ENCODE measurements at places on chromosomes 6 and 20.

DNA sequence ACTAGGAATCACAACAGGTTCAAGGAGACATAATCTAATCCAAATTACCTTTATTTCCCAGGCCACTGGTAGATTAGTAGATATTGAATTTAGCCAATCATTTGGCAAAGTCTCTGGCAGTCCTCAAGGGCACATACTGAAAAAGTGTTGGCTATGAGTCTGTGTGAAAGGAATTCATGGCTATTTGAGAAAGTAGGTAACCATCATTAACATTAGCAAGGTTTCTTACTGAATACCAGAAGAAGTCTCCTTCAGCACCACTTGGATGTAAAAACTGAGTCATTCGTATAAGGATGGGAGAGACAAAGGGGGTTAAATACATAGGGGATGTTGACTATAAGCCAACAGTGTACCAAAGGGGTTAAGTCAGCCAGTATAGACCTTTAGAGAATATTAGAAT, 36.7 kb downstream of the AGPAT4 start:
- no peak for DNase-seq

- DNase-seq: no peak
Observed at GRCh38 chr6:34819571-34820480, 27.9 kb downstream of the BLTP3A start.

DNA sequence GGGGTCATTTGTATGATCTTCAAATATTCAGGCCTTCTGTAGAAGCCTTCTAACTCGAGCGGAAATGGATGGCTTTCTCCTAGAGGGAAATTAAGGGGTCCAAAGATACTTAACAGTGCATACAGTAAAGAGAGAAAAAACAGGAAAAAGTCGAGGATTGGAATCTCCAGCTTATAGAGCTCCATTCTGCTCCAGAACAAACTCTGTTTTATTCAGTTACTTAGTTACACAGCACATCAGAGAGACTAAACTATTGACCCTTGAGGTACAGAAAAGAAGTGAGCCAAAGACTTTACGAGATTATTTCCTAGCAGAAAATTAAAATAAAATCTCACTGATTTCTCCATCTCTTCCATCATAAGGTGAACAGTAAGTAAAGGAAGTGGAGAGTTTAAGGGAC, 43.8 kb upstream of the DSE start:
- DNase-seq: no peak

DNA sequence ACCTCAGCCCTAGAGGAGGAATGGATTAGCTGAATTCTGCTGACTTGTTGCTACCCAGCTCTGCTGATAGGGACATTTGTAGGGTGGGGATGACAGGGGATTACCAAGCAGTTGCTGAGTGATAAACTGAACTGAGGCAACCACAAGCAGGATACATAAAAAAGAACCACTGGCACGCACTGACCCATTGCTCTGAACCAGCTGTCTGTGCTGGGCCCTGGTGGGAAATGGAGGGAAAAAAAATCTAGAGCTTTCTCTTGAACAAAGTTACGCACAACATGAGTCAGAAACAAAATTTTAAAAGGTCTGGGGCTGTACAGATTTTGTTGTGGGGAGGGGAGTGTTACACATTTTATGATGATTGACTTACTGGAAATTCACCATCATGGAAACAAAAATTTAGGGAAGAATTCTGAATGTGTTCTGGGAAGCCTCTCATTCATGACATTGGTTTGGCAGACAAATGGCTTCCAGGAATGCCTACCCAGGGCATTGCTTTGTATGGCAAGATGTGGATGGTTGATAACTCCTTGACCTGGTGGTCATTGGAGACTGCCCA, 37.7 kb downstream of the FOXO3 start:
- peak; percentile 72 for DNase-seq

DNA sequence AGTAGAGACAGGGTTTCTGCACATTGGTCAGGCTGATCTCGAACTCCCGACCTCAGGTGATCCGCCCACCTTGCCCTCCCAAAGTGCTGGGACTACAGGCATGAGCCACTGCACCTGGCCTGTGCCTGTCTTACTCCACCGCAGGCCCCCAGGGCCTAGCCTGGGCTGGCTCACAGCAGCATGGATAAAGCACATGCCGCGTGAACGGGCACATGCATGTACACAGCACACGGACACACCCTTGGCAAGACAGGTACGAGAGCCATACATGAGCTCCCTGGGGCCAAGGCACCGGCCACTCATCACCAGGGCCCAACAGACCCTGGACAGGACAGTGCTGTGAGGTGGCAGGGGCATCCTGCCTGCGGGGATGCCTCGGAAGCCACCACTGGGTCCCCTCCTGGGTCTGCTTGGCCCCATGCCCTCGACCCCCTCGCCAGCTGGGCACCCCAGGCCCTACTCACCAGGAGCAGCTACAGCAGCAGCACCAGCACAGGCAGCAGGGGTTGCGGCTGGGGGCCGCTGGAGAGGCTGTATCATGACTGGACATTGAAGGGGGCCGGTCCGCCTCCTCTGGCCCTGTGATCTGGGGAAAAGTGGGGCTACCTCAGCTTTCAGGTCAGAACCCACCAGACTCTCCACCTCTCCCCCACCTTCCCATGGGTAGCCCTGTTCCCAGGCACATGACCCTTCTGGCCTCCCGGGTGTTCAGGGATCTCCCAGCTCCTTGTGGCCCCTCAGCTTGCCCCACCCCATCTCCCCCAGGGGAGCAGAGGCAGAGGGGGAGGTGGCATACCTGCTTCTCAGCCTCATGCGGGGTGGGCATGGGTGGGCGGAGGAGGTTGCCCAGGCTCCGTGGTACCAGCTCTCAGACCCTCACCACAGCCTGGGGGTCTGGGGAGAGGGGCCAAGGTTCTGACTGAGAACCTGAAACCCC, 3.0 kb downstream of the RGS19 start:
- no peak for DNase-seq

DNA sequence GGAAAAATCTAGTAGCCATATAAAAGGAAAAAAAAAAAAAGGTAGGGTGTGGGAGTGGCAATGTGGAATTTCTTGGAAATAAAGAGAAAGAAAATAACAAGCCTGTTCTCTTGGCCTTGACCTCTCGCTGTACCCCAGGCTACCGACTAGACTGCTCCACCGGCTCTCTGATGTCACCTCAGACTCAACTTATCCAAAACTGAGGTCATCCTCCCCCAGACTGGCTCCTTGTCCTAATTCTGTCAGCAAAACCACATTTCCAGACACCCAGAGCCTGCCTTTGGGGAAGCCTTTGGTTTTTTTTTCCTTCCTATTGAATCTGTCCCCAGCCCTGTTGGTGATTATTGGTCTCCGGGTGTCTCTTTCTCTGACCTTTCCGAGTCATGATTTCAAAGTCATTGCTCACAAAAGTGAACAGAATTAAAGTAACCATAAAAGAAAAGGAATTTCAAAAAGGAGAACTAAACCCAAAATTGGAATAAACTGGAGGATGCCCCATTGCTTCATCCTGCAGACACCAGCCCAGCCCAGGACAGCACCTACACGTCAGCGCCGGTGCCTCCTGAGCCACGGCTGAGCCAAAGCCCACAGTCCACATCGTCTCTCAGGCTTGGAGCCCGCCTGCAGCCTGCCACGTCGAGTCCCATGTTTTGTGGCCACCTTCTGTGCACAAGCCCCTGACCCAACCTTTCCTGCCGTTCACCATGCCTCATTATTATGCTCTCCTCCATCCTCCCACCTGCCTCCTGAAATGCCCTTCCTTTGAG, 170.7 kb downstream of the MYLK4 start:
- no peak for DNase-seq

DNA sequence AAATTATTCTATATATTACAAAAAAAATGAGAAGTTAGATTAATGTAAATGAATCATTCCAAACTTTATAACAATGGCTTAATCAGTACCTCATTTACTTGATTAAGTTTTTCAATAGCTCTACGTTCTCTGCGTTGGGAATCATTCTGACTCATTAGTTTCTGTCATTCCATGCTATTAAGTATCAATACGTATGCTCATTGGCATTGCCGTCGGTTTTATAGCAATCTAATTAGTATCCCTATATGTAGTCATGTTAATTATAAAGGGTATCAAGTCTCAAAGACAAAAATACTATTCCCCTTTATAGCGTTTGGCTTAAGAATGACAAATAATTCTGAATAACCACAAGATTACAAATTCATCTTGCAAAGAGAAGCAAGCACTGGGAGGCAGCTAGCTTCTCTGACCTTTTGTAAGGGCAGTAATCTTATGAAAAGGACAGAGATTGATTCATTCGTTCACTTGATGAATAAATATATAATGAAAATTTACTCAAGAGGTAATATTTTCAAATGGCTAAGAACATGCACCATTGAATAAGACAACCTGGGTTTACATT, 41.8 kb downstream of the OLIG3 start:
- no peak for DNase-seq

DNA sequence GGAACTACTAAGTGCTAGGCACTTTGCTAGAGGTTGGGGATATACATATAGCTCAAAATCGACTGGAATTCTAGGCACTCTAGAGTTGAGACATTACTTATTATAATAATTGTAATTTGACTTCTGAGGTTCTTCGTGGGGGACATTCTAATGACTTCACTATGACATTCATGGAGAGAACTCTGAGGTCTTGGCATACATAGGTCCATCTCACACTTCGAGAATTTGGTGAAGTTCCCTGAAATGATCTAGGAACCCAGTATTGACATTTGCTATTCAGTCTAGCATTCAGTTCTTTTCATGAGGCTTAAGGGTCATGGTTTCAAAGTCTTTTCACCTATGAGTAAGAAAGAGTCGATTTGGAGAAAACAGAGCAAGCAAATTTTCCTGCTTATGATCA, 446.6 kb upstream of the JAG1 start:
- no peak for DNase-seq

DNA sequence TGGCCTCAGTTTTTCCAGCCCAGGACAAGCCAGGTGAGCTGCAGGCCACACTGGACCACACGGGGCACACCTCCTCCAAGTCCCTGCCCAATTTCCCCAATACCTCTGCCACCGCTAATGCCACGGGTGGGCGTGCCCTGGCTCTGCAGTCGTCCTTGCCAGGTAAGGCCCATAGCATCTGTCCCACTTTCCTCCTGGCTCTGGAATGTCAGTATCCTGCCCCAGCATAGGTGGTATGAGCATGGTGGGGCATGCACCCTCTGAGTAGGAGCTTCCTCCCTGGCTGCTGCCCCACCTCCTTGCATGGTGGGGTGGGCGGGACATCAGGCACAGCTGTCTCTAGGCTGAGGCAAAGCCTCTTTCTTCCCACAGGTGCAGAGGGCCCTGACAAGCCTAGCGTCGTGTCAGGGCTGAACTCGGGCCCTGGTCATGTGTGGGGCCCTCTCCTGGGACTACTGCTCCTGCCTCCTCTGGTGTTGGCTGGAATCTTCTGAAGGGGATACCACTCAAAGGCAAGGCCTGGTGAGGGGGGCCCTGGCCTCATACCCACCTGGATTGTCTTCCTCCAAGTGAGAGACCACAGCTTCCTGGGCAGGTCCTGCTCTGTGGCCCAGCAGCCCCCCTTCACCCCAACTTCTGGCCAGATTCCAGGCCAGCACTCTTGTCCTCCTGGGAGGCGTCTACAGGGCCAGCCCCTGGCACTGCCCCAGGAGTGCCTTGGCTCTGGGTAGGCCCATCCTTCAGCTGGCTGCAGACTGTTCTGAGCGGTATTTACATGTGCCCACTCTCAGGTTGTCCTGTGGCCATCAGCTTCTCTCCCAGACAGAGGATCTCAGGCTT, 9.1 kb downstream of the PI16 start:
- no peak for DNase-seq

GRCh38 chr6:32638532-32639219, 1.5 kb downstream of the HLA-DQA1 start:
- no peak for DNase-seq

DNA sequence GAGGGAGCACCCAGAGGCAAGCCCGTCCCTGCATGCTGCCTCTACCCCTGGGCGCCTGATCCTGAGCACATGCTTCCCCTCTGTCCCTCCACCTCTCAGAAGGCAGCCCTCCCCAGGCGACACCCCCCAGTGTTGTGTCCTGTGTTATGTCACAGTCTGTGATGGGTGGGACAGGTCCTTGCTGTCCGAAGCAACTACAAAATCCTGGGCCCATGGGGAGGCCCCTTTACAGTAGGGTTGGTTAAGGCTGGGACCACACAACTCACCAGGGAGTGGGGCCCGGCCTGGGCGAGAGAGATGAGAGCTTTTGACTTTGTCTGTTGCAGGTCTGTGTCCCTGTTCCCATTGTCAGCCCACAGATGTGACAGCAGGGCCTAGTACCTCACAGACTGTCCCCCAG, 78.0 kb downstream of the DHX35 start:
- no peak for DNase-seq

DNA sequence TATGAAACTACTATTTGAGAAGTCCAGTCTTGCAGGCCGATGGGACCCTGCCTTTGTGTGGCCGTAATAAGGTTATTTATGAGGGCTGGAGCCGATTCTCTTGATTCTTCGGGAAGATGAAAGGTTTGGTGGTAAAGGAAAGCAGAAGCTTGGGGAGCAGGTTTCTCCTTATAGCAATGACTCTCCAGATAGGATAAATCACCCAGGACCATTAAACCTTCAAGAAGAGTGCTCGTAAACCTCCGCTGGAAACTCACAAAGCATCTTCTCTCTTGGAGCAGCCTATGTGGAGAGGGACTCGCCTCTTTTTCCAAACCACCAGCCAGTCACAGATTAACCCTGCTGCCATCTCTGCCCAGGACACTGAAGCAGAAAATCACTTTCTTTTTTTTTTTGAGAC, 69.6 kb upstream of the SALL4 start:
- DNase-seq: no peak

DNA sequence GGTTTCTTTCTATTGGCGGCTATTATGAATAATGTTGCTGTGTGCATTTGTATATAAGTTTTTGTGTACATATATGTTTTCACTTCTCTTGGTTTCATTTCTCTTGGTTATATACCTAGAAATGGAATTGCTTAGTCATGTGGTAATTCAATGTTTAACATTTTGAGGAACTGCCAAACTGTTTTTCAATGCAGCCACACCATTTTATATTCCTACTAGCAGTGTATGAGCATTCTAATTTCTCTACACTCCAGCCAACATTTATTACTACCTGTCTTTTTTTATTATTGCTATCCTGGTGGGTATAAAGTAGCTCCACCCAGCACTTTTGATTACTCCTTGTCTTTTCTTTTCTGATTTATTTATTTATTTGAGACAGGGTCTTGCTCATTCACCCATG, 54.8 kb downstream of the PHACTR2 start:
- no peak for DNase-seq
